ENCODE measurements at places on chromosomes 12 and 14.

DNA sequence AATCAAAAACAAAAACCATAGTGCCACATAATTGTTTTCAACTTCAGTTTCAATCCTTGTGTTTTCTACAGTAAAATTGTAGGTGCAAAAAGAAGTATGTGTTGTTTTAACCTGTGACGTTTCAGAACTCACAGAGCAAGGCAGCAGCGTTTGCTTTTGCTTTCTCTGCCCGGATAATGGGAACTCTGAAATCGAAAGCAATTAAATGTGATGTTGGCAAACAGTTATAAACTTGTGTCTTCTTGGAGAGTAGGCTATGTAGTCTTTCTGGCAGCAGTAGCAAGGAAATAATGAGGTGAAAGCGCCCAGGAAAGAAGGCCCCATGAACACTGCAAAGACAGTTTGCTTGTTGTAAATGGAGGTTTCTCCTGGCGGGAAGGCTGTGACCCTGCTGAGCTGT lies 39.1 kb downstream of the FNTB start:
- DNase-seq = no peak

GRCh38 chr14:95151561-95151960 lies 5.8 kb downstream of the DICER1 start:
- no peak for DNase-seq

GRCh38 chr14:85061256-85061655 lies 468.7 kb upstream of the FLRT2 start:
- DNase-seq = no peak

DNA sequence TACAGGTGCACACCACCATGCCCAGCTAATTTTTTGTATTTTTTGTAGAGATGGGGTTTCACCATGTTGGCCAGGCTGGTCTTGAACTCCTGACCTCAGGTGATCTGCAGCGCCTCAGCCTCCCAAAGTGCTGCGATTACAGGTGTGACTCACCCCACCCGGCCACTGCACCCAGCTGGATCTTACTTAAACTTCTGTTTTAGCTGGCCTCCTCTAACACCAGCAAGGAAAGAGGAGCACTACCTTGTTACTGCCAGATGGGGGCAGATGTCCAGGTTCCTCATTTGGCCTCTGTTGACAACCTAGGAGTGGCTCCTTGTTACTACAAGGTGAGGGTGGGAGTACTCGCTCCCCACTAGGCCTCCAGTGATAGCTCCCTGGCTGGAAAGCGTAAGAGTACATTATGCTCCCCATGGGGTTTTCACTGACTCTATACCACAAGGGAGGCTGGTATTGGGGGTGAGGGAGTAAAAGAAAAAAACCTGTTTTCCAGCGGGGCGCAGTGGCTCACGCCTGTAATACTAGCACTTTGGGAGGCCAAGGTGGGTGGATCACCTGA lies 13.2 kb upstream of the ARF6 start:
- DNase-seq = peak; percentile 55

DNA sequence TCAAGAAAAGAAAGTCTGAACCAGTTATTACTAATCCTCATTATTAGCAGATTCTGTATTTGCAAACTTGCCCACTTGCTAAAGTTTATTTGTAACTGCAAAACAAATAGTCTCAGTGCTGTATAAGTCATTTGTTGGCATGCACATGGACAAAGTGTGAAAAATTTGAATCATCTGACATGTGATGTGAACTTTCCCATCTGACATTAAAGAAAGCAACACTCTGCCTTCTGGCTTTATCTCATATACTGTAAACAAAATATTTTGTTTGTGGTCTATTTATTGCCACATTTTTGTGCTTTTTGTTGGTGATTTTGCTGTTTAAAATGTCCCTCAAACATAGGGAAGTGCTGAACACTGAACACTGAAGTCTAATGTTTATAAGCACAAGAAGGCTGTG lies 513.8 kb downstream of the RPL10L start:
- DNase-seq = no peak

DNA sequence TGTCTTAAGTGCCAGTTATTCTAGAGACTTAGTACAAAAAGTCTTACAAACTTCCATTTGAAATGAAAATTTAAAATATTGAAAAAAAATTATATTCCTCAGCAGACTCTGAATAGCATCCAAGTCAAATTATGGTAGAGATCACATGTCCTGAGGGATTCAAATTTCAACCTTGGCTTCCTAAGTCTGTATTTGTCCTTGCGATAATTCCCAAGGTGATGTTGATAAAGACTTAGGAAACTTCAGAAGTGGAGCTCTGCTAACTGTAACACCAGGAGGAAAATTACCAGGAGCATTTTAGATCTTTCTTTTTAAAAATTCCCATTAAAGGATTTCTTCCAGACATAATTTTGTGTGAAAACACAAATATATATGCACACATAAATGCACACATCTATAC lies 178.3 kb downstream of the IPO8 start:
- no peak for DNase-seq

DNA sequence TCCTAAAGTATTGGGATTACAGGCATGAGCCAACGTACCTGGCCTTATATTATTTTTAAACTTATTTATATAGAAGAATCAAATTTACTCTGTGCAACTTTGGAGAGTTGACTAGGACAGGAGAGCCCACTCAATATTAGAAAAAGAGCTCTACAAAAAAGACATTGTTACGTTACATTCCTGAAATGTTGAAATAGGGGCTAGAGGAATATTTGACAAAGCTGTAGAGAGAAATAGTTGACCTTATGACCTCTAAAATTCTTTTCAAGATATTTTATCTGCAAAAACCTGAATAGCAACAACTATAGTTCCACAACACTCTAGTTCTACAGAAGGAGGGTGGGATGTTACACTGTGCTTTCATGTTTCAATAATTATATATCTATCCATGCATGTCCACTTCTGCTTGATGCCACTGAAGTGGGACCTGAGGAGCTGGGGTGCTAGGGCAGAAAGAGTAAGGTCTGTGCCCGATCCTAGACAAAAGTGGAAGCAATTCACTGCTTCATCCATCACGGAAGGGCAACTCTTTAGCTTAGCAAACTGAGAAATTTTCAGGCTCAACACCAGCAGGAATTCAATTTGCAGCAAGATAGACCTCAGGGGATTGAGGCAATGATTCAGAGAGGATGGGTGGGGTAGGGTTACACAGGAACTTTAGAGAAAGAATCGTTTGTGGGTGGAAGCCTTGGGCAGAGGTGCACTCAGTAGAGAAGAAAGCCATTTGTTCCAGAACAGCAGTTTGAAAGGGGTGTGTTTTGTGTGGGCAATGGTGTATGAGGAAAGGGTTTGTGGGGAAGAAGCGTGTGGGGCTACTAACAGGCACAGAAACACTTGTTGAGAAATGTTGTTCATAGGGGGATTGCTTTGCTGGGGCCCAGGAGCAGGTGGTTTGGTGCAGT lies 16.0 kb upstream of the RNASE10 start:
- no peak for DNase-seq

GRCh38 chr12:72836194-72836593 lies 564.0 kb downstream of the TRHDE start:
- no peak for DNase-seq

DNA sequence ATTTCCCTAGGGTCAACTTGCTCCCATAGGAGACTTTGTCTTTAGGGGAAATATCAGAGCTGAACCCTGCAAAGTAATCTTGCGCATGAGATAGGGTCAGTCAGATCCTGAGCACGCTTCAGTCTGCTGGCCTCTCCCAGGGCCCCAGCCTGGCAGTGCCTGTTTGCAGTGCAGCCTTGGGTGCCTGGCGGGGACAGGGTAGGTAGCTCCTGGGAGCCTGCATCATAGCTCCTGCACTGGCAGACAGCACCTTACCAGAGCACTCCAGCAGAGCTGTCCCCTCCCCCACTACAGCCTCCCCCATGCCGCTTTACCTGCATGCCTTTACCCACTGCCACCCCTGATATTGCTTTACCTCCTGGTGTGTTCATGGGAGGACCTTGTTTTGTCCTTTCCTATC lies 237.3 kb downstream of the CCDC59 start:
- no peak for DNase-seq

All from WERI-Rb-1 (cell line).